ENCODE measurements at places on chromosomes 7 and 10.

GRCh38 chr10:73588656-73589055 is 2.5 kb downstream of the USP54 start:
- DNase-seq: no peak

DNA sequence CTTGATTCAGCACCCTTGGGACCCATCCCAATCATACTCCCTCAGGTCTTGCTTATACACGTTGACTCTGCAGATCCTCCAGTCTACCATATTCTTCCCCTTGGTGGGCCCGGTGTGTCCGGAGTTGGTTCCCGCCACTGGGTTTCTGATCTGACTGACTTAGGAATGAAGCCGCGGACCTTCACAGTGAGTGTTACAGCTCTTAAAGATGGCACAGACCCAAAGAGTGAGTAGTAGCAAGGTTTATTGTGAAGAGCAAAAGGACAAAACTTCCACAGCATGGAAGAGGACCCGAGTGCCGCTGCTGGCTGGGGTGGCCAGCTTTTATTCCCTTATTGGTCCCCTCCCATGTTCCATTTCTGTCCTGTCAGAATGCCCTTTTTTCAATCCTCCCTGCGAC is 5.9 kb upstream of the GDF10 start:
- DNase-seq: no peak

- DNase-seq: no peak
These were observed 107.3 kb downstream of the NKX6-2 start for GRCh38 chr10:132678436-132679216.

DNA sequence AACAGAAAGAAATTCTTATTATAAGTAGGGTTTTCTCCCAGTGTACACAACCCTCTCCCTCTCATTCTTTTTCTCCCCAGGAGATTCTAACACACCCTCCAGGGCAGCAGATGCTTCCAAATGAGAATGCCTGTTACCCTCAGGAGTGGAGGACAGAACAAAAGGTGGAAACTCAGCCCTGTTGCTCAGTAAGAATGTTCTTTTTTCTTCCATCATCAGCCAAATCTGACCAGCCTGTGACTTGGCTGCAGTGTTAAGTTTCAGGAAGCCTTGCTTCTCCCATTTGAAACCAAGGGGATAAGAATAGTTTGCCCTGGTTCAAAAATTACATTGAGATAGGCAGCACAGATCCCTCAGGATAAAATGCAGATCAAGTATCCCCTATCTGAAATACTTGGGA is 77.5 kb upstream of the EEPD1 start:
- DNase-seq: no peak

DNA sequence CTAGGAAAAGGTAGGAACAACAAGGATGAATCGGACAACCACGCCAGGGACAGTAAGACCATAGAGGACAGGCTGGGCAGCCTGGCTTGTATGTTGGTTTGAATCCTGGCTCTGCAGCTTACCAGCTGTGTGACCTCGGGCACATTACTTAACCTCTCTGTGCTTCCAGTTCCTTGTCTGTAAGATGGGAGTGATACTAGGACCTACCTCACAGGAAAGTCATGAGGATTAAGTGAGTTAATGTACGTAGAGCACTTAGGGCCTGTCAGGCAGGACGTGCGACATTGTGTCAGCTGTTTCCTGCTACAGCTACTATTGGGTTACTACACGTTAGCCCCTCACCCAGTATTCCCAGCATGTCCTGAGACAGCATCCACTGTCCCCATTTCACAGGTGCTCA is 32.1 kb downstream of the PLAC9 start:
- no peak for DNase-seq

DNA sequence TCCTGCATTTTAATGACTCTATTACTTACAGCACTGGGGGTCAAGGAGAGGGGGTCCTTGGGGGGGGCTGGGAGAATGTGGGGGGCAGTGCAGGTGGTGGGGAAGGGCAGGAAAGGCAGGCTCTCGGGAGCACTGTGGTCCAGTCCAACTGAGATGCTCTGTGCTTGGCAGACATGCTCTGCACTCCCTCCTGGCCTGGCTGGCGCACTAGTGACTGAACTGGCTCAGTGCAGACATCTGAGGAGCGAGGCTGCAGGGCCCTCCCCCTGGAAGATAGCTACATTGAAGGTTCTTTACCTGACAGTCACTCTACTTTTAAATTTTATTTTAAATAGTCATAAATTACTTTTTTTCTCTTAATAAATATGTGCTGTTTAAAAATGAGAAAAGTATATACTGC is 105.7 kb downstream of the NEURL1 start:
- DNase-seq: no peak

GRCh38 chr10:11197266-11197712 is 179.6 kb downstream of the CELF2 start:
- DNase-seq: no peak

DNA sequence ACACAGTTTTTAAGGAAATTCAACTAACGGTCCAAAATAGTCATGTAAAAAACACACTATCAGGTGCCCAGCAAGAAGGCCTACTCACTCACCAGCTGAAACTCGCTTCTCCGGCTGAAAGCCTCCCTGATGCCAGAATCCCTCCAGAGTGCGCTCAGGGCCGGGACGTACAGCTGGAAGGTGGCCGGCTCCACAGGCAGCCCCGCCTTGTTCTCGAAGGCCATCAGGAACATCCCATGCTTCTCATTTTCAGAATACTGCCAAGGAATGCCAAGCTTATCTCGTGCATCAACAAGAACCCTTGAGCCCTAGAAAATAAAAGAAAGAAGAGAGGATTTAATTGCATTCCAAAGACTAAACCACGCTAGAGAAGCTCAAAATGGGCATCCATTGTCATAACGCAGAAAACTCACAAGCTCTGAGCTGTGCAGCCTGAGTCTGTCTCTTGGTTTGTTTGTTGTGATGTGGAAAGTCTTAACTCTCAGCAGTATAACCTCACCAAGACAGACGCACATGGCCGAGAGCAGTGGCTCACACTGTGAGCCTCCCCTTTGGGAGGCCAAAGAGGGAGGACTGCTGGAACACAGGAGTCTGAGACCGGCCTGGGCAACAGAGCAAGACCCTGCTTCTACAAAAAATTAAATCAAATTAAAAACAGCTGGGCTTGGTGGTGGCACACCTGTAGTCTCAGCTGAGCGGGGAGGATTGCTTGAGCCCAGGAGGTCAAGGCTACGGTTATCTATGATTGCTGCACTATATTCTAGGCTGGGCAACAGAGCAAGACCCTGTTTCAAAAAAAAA is 49.1 kb downstream of the GNA12 start:
- DNase-seq: no peak

- DNase-seq: no peak
These were observed 334.8 kb upstream of the SHH start for GRCh38 chr7:156147104-156147503.

GRCh38 chr10:111076682-111077478 is at the start of gene ADRA2A:
Gene ADRA2A, plus strand, starts transcription at chr10:111077029. Its CDS starts 968 bp downstream, at chr10:111077997.
- peak; percentile 37 for DNase-seq

DNA sequence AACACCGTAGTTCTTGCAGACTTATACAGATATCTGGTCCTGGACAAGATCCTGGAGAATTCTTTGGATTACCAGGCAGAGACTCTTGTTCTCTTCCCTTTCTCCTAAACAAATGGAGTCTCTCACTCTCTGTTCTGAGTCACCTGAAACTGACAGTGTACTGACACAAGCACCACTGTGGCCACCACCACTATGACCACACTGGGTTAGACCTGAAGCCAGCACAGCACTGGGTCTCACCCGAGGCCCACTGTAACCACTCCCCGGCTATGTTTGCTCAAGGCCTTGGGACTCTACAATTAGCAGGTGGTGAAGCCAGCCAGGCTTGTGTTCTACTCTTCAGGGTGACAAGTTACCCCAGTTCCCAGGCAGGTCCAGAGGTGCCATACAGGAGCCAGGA is 22.8 kb downstream of the SLC39A12 start:
- DNase-seq: no peak

GRCh38 chr7:157612009-157612663 is 275.3 kb downstream of the DNAJB6 start:
- no peak for DNase-seq

DNA sequence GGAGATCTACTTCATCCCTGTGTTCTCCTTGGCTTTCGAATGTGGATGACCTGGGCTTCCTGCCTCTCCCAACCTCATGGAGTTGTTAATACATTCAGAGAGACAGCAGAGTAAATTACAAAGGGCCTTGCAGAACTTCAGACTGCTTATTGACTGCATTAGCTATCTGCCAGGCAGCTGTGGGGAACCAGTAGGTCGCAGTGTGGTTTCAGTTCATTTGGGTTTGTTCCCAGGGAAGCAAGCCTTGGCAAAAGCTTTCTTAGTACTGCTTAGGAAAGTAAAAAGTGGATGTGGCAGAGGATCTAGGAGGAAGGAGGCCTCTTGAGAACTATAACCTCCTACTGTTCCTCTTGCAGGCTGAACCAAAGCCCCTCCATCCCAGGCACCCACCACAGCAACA is 9.2 kb downstream of the NPFFR1 start:
- DNase-seq: no peak

- no peak for DNase-seq
These were observed 599.6 kb upstream of the GHITM start for GRCh38 chr10:83539528-83540308.

DNA sequence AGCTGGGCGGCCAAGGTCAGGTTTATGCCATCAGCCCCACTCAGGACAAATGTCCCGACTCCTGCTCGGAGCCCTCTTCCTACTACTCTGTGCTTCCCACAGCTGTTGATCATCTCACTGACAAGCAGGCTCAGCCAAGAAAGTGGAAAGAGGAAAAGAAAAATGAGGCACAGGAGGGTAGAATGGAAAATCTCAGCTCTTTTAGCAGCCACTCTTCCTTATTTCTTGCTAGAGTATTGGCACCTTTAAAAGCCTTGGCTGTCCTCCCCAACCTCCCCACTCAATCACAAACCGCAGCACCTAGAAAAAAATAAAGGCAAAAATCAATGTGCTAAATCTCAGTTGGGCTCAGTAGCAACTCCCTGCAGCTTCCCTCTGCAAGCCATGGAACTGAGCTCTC is 35.3 kb upstream of the AGK start:
- no peak for DNase-seq

DNA sequence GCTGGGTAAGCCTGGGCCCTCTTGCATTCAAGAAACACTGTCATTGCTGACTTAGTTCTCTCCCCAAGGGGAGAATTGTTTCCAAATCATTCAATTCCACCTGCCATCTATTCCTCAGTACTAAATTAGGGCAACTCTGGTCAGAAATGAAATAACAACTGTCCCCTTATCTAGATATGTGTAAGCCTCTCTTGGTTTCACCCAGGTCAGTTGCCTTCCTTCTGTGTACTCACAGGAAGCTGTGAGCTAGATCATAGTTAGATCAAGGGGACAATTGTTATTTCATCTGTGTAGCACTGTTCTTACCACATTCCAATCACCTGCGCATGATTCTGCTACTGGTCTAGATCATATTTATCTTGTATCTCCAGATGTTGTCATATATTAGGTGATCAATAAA is 483.0 kb upstream of the SORCS1 start:
- DNase-seq: no peak

GRCh38 chr10:70070834-70071233 is 18.2 kb downstream of the MACROH2A2 start:
- no peak for DNase-seq

DNA sequence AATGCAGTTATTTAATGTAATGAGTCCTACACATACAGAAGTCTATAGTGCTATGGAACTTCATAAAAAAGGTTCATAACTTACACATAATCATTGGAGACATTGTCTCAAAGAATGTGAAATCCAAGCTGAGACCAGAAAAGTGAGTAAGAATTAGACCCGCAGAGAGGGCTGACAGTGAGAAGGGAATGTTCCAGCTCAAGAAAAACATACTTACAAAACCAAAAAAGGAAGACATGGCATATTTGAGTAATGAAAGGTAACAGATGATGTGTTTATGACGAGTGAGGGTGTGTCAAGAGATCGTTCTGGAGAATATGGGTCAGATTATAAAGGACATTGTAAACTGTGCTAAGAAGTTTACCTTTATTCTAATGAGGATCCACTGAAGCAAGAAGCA is 566.5 kb downstream of the ATRNL1 start:
- DNase-seq: no peak

- no peak for DNase-seq
These were observed 42.7 kb upstream of the PPIF start for GRCh38 chr10:79304479-79305087.

DNA sequence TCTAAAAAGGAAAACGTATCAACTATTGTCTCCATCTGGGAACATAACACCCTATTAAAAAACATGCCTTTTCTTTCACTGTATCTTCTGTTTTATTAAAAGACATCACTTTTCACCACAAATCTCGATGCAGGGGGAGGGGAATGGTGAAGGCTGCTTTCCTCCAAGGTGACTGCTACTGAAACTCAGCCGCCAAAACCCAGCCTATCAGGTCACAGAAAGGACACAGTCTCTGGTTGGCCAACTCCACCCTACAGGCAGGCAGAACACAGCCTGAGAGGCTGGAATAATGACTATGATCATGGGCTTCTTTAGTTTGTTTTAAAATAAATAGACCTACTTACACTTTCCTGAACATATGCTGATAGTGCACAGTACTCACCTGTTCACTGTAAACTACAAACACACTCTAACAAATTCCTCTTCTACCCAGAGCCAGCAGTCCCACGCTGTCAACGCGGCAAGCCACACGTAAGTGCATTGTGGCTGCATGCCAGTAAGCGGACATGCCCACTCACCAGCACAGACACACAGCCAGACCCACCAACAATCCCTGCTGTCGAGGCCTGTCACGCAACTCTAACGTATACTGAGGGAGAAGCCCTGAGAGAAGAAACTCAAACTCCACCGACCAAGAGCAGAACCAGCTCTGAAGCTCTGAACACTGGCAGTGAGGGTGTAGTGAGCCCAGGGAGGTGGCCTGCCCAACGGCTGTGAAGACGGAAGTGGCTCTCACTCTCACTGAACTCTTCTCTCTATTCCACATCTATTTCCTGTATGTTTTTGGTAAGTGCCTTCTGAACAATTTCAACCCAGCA is 41.8 kb downstream of the NCAPG2 start:
- DNase-seq: no peak

- DNase-seq: no peak
These were observed 303.6 kb upstream of the AKR1E2 start for GRCh38 chr10:4522296-4523000.

GRCh38 chr10:80158598-80159127 is 26.1 kb downstream of the PLAC9 start:
- no peak for DNase-seq

- no peak for DNase-seq
These were observed 456.5 kb downstream of the GATA3 start for GRCh38 chr10:8511026-8511425.

GRCh38 chr10:102287538-102287937 is 42.2 kb downstream of the GBF1 start:
- peak; percentile 24 for DNase-seq

DNA sequence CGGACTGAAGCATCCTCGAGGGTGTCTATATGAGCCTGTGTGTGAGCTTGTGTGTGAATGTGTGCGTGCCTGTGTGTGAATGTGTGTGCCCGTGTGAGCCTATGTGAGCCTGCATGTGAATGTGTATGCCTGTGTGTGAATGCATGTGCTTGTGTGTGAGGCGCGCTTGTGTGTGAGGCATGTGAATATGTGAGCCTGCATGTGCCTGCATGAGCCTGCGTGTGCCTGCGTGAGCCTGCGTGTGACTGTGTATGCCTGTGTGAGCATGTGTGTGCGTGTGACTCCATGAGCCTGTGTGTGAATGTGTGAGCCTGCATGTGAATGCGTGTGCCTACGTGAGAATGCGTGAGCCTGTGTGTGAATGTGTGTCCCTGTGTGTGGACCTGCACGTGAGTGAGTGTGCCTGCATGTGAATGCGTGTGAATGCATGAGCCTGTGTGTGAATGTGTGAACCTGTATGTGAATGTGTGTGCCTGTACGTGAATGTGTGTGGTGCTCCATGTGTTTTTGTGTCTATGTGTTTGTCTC is 33.4 kb downstream of the PDGFA start:
- no peak for DNase-seq
